ENCODE measurements at places on chromosomes 3 and 15.

GRCh38 chr15:42584031-42584765, 8.8 kb downstream of the STARD9 start:
- DNase-seq: no peak

- DNase-seq: no peak
Measured at GRCh38 chr3:184156522-184156955, 1.4 kb downstream of the DVL3 start.

DNA sequence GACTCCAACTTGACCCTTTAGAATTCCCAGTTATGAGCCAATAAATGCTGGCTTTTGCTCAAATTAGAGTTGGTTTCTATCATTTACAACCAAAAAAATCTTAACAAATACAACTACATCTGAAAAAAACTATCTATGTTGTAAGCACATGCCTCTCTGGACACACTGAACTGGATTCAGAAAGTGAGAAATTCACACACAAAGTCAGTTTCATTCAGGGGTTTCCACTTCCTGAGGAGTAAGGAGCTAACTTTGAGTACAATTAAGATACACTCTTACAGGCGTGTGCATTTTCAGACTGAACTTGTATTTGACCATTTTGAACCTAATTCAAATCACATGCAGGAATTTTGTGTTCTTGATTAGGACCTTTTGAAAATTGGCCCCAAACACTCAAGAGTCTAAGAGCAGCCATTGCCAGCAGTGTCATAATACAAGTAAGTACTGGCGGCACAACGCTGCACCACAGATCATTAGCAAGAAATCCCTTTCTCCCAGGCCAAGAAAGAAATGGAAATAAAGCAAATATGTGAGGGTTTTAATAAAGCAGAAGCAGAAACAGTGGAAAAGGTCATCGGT, 31.2 kb downstream of the LINS1 start:
- DNase-seq: no peak

- DNase-seq: no peak
Measured at GRCh38 chr3:143529018-143529478, 319.2 kb downstream of the SLC9A9 start.

- peak; percentile 84 for DNase-seq
Measured at GRCh38 chr3:184727357-184728009, 15.6 kb upstream of the MAGEF1 start.

GRCh38 chr15:78072080-78072892, 5.2 kb downstream of the TBC1D2B start:
- no peak for DNase-seq

DNA sequence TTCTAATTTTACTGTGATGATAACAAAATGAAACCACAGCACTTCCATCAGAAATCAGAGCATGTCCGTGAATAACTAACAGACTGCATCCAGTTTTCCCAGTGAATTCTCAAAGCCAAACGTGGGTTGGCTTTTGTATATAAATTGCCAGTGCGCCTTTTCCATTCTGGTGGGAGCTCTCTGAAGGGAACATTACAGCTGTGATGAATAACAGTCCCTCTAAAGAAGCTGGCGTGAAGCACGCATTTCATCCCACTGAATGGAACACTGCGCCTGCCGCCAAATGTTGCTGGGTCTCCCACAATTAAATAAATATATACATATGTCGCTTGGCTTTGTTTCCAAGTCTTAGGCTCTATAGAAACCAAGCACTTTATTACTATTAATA, 113.0 kb upstream of the PFN2 start:
- no peak for DNase-seq

DNA sequence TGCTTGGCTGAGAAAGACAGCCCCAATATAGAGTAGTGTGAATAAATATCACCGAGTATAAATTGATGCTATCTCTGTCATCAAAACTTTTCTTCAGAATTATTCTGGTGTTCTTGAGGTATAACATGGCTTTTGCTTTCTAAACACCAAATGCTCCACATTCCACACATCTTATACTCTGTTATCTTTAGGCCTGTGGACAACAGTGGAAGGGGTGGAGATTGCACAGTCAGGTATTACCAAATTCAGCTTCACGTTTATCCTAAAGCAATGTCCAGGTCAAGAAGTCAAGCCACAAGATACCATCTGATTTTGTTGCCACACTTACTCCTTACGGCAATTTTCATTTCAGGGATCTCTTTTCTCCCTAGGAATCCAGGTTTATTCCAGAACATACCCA, 394.8 kb downstream of the SI start:
- no peak for DNase-seq

DNA sequence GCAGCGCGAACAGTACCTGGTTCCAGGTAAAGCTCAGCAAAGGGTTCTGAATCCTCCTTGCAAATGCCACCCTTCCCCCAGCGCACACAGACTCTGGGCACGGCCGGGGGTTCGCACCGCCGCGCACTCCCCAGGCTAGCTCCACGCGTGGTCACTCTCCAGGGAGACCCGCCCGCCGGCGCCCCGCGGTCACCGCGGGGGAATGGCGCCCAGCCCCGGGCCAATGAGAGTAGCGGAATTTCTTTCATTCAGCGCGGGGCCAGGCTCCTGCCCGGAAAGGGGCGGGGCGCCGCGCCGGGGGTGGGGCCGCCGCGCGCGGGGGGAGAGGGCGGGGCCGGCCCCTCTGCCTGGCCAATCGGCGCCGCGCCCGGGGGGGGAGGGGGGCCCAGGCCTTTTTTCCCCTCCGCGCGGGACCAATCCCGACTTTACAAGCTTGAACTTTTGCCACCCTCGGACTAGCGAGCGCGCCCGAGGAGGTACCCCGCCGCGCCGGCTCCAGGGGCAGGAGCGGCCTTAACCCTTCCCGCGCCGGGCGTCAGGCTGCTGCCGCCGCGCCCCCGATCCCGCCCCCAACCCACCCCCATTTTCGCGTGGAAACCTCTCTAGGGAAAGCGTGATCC, 1.1 kb upstream of the SMAD6 start:
- peak; percentile 89 for DNase-seq

DNA sequence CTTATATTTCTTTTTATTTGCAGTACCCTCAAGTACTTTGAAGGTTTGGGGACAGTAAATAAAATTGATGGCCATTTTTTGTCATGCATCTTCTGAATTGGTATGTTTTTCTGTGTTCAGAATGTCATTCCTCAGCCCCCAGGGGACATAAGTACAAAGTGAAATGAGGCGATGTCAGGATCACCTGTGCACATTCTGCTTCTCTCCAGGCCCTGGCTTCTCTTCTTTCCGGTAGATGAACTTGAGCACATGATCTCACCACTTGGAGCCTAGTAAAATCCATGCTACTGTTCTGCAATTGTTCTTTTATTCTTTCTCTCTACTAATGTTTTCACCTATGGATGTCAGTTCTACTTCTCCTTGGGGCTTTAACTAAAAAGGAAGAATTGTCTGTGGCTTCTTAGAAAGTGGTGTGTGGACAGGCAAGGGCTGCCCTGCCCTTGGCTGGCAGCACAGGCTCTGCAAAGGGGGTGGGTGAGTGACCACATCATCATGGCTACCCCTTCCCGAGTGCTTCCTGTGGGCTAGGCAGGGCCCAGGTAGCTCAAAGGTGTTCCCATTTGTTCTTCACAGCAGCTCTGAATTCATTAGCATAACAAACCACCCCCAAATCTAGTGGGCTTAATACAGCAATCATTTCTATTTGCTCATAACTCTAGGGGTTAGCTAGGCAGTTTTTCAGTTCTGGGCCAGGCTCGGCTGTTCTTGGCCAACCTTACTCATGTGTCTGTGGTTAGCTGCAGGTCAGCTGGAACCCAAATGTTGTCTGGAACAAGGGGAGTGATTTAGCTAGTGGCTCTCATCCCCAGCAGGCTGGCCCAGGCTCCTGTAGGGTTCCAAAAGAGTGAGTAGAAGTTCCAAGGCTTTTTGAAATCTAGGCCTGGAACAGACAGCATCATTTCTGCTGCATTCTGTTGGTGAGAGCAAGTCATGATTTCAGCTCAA, 154.0 kb upstream of the CTDSPL start:
- DNase-seq: peak; percentile 3

DNA sequence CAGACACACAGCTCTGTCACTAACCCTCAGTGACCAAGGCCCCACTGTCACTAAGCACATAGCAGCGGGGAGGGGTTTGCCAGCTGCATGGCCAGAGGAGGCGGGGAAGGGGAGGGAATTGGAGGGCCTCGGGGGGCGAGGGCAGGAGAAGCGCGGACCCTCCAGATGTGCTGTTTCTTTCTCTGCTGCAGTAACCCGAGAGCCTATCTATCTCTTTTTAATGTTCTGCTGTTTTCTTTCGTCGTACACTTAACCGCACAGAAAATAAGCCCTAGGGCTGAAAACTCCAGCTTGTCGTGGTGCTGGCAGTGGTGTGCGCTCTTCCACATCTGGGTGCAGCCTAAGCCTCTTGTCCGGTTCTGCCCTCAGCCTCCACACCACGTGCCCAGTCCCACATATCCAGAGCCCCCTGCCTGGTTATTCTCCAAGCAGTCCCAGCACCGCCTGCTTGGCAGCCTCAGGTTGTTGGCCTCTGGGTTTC, 51.1 kb downstream of the BDH1 start:
- no peak for DNase-seq

DNA sequence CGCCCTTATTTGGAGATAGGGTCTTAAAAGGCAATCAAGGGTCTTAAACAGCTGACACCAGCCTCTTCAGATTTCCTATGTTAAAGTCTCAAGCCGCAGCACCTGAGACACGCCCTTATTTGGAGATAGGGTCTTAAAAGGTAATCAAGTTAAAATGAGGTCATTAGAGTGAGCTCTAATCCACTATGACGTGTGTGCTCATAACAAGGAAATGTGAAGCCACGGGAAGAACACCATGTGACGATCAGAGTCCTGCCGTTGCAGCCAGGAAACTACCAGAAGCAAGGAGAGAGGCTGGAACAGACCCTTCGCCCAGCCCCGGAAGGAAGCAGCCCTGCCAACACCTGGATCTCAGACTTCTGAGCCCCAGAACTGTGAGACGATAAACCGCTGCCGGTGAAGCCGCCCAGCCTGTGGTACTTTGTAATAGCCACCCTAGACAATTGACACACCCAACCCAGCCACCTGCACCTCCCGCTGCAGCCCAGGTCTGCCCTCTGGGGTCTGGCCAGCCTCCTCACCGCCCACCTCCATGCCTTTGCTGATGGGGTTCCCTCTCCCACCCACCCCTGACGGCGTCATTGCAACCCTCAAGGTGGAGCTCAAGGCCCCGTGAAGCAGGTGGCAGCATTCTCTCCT, 137.9 kb downstream of the MEGF11 start:
- peak; percentile 34 for DNase-seq

GRCh38 chr3:169968224-169968885, 1.7 kb downstream of the SEC62 start:
- DNase-seq: no peak
